Stimulated activated CD4-positive, alpha-beta T cell treated with anti-CD3 and anti-CD28 coated beads, Interleukin-2, amount 100 ng/mL, for 48 hours (primary cell): ENCODE measurements at places on chromosomes 1 and 21.
A peak's percentile ranks its signal among the peaks of the same experiment; 100 is the strongest.

GRCh38 chr1:234955107-234955731, 173.4 kb downstream of the TOMM20 start:
- no peak for DNase-seq

- no peak for DNase-seq
Observed at GRCh38 chr1:32125313-32125712, 17.5 kb downstream of the KPNA6 start.

DNA sequence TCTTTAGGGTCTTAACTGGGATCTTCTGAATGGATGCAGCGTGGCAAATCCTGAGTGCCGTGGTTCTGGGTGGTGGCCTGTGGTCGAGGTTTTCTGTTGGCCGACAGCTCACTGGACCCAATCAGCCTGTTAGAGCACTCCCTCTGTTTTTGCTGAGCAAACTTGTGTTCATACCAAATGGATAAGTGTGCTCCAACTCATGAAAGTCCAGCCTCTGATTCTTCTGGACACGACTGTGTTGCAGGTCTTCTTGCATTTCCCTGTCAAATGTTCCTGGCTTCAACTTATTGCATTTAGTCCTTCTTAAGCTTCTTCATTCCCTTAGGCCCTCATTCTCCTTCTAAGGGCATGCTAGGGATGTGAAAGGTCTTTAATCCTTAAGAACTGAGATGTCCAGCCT, 63.7 kb downstream of the AJAP1 start:
- no peak for DNase-seq

DNA sequence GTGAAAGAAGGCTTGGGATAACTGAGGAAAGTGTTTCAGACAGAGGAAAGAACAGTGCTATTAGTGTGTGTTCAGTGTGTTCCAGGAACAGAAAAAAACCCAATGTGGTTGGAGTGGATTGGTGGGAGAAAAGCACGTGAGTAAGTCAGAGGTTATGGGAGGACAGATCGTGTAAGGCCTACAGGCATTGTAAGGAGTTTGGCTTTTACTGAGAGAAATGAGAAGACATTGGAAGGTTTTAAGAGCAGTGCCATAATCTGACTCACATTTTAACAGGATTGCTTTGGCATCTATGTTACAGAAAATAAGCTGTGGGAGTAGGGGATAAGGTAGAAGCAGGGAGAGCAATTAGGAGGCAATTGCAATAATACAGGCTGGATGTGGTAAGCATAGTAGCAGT, 4.8 kb downstream of the ARPC5 start:
- DNase-seq: no peak

GRCh38 chr1:55320891-55321290, 105.7 kb upstream of the USP24 start:
- DNase-seq: no peak

DNA sequence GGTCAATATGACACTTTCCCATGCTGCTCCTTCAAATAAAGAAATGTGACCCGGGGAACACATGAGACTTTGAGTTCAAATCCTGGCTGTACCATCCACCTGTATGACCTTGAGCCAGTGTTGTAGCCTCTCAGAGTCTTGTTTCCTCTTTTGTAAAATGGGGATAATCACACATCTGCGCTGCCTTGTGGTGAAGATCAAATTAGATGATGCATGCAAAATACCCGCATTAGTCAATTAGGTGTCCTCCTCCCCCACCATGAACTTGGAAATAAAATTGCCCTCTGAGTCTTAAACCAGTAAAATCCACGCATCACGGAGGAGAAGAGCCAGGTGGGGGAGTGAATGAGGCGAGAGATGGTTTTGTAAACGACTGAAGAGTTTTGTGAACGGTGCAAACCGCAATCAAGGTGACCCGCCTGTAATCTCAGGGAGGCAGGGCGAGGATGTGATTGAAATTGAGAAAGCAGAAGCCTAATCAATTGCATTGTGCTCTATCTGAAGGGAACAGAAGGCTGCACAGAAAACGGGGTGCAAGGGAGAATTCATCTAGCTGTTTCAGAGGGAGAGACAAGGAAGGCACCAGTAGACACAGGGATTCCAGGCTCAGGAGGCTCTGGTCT, 5.8 kb upstream of the AHDC1 start:
- DNase-seq: no peak

DNA sequence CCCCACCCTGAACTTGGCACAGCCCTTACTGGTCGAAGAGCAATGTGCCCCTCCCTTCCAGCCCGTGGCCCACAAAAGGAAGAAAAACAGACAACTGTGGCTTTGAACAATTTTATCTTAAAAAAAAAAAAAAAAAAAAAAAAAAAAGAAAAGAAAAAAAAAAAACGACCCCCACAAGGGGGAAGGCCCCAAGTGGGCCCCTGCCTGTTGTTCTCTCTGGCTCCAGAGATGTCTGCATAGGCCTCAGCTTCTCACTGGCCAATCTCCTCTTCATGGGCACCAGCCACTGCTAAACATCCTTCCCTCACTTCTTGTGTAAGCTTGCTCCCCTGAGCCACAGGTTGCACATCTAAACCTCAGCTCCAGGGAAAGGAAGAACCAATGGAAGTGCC, 386 bp upstream of the TSTD1 start:
- DNase-seq: no peak

- DNase-seq: no peak
Observed at GRCh38 chr1:15385420-15385819, 24.3 kb upstream of the EFHD2 start.

- DNase-seq: no peak
Observed at GRCh38 chr1:119007339-119007669, 19.2 kb upstream of the TBX15 start.

DNA sequence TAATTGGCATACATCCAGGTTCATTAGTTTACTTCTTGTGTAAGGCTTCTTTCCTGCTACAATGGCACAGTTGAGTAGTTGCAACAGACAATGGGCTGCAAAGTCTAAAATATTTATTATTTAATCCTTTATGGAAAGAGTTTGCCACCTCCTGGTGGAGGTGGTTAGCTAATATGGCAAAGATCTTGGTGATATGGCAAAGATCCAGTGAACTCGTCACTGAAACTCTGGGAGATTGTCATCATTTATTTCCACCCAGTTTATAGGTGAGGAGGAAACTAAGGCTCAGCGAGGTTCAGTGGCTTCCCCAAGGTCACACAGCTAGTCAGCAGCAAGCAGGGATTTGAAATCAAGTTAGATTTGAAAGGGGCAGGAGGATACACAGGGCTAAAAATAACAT, 16.1 kb upstream of the IFFO2 start:
- no peak for DNase-seq

DNA sequence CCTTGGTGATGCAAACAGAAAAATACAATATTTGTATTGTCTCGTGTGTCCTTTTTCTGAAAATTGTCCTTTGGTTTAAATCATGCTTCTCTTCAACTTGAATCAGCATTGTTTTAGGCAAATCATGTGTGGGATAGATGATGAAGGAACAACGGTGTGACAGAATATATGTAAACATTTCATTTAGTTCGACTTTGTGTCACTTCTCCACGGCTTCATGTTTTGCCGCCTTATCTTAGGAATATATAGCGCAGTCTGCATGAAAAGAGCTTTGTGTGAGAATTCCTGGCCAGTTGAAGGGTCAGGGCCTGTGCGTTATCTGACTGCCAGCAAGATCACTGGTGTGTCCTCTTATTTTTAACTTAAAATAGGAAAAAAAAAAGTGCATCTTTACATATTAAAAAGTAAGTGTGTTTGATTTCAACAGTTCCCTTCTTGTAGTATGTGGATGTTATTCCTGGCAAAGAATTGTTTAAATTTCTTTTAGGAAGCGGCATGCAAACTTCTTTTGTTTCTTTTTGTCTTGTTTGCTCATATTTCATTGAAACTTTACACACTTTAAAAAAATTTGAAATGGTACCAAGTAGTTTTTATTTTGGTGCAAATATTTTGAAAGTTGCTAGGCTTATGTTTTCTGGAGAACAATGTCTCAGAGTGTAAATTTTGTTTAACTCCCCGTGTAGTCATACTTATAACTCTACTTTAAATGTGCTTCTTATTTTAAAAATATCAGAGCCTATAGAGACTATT, 465.2 kb downstream of the USP25 start:
- no peak for DNase-seq

GRCh38 chr1:156134716-156135435, 18.5 kb upstream of the SEMA4A start:
- no peak for DNase-seq

DNA sequence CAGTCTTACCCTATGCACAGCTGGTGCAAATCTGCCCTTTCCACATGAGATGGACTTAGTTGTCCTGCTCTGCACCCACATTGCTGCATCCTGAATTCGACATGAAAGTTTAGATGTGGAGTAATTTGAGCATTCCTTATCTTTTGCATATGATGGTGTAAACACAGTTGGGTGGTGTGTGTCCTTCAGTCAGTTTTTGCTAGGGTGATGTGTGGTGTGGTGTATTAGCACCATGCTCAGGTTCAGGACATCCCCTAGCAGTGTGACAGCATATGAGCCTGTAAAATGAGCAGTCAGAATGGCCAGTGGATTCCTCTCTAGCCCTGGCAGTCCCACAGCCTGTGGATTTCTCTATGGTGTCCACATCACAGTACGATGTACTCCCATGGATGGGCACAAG, 42.6 kb upstream of the CD101 start:
- DNase-seq: no peak

DNA sequence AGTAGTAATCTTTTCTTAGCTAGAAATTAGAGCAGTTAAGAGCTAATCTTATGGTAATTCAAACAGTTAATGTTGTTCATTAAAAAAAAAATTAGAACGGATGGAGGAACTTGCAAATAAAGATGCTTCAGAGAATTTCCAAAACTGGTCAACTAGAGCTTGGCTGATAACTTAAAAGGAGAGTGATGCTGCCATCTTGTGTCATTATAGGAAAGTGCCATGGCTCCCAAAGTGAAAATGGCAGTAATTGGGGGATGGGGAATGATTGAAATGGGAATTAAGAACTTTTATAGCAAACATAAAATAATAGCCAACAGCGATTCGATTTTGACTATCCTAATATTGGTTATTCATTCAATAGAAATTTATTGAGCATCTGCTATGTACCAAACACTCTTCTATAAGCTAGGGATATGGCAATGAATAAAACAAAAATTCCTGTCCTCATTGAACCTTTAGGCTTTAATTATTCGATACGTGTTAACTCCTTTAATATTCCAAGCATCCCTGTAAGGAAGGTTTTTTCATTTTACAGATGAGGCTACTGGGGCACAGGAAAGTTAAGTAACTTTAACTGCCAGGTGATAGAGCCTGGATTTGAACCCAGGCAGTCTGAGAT, 5.7 kb upstream of the PLPP3 start:
- DNase-seq: no peak

- DNase-seq: peak; percentile 82
Observed at GRCh38 chr1:156816561-156817328, at the start of gene SH2D2A. TSS of gene SH2D2A (minus strand) at chr1:156816848. CDS start at chr1:156816708, 140 bp downstream.

DNA sequence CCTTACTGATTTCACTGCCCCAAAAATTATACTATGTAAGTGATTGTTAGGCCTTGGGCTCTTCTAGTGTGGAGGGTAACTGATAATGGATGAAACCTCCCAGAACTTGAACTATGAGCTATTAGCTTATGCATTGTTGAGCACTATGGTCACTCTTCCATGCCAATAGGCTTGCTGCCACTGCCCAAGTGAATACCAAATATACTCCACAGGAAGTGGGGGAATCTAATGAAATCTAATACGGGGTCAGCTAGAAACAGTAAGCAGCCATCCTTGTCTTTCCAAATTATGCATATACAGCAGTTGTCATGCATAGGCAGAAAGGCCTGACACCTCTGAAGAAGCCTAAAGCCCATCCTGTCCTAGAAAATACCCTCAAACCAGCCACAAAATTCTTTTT, 198.7 kb upstream of the PTBP2 start:
- no peak for DNase-seq

- DNase-seq: no peak
Observed at GRCh38 chr1:29171089-29171488, 10.6 kb downstream of the SRSF4 start.

DNA sequence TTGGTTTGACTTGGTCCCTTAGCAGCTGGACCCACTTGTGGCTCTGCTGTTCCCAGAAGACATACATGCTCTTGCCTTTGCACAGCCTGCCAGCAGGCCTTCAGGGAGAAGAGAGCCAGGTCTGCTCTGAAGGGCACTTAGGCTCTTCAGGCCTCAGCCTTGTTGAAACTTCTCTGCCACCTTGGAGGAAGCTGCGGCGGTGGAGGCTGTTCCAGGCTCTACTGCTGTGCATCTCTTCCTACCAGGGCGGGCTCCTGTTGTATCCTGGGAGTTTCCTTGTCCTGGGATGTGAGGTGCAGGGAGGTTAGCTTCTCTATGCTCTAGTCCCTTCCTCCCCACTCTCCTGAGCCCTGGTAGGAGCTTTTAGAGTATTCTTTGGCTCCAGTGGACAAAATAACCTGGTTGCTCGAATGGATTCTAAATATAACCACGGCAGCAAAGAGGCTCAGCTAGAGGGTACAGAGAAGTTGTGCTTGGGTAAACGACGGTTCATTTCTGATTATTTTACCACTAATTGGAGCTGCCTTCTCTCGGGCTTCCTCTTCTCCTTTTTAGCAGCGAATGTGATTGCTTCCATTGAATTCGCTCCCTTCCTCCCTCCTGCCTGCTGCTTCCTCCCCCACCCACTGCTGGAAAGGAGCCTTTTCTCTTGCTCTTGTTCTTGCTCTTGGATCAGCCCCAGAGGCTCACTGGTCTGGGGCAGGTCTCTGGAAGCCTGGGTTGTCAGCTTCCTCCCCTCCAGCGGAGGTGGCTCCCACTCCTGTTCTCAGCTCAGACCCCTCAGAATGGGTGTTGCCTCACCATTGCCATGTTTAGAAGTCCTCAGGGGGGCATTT, 126.6 kb upstream of the CACNA1E start:
- DNase-seq: no peak
